A549 treated with CpdA at 1 μM for 4 hours (cell line): ENCODE measurements at places on chromosomes 13 and 19. TPM values are rescaled to one million over a fixed set of nuclear protein-coding genes. Genes with fewer than 3 reads are reported as not detected.

LRG1 gene
- 0.09 to 0.28 TPM (median 0.13 TPM) in 4 of 5 replicates, not detected in the other for total RNA-seq

SYCN gene
- not detected in 5 replicates for total RNA-seq

TIMM13 gene
- 57.0 to 133 TPM (median 115 TPM) in 5 replicates for total RNA-seq

PCDH20 gene
- total RNA-seq, result not detected in 5 replicates

SOX1 gene
- total RNA-seq, result not detected in 5 replicates

LRCH1 gene
- total RNA-seq, result 7.1 to 9.2 TPM (median 8.4 TPM) in 5 replicates

TRPM4 gene
- 6.8 to 9.9 TPM (median 7.3 TPM) in 5 replicates for total RNA-seq

ZNF541 gene
- not detected in 5 replicates for total RNA-seq

SRRM5 gene
- total RNA-seq, result 0.79 to 1.1 TPM (median 1.1 TPM) in 5 replicates

KIR2DL3 gene
- not detected in 5 replicates for total RNA-seq

SIGLEC9 gene
- 0.26 TPM in 1 of 5 replicates, not detected in the others for total RNA-seq

PTH2 gene
- total RNA-seq, result not detected in 5 replicates

PSG4 gene
- total RNA-seq, result 0.66 to 2.4 TPM (median 1.0 TPM) in 5 replicates

FCHO1 gene
- 17.9 to 22.4 TPM (median 19.8 TPM) in 5 replicates for total RNA-seq

FFAR2 gene
- total RNA-seq, result 0.06 TPM in 1 of 5 replicates, not detected in the others

SPACA4 gene
- total RNA-seq, result 0.07 TPM in 1 of 5 replicates, not detected in the others

ZNF382 gene
- 0.03 to 0.05 TPM in 2 of 5 replicates, not detected in the others for total RNA-seq

ZNF587B gene
- total RNA-seq, result 6.7 to 11.5 TPM (median 8.0 TPM) in 5 replicates

ZNF575 gene
- total RNA-seq, result 1.4 to 2.7 TPM (median 1.9 TPM) in 5 replicates

SERTAD3 gene
- 38.2 to 51.9 TPM (median 46.8 TPM) in 5 replicates for total RNA-seq

MFSD12 gene
- total RNA-seq, result 127 to 180 TPM (median 171 TPM) in 5 replicates

SMIM44 gene
- not detected in 5 replicates for total RNA-seq

RHPN2 gene
- total RNA-seq, result 50.9 to 71.5 TPM (median 56.4 TPM) in 5 replicates

VMAC gene
- total RNA-seq, result 0.36 to 0.64 TPM (median 0.48 TPM) in 5 replicates

MEF2B gene
- total RNA-seq, result 0.42 to 1.6 TPM (median 0.53 TPM) in 5 replicates

ZNF253 gene
- total RNA-seq, result not detected in 5 replicates

AMER2 gene
- total RNA-seq, result not detected in 5 replicates

CLDND2 gene
- 4.7 to 10.1 TPM (median 9.9 TPM) in 5 replicates for total RNA-seq

ZNF536 gene
- not detected in 5 replicates for total RNA-seq

CYP4F2 gene
- total RNA-seq, result 0.07 to 0.49 TPM (median 0.21 TPM) in 4 of 5 replicates, not detected in the other

IZUMO2 gene
- total RNA-seq, result not detected in 5 replicates

LPAR2 gene
- 3.3 to 4.1 TPM (median 4.0 TPM) in 5 replicates for total RNA-seq

ZNF571 gene
- total RNA-seq, result 0.70 to 1.3 TPM (median 0.99 TPM) in 5 replicates

FCER2 gene
- total RNA-seq, result not detected in 5 replicates

PTOV1 gene
- 109 to 159 TPM (median 143 TPM) in 5 replicates for total RNA-seq

LILRA1 gene
- total RNA-seq, result not detected in 5 replicates

PDX1 gene
- 0.07 to 0.09 TPM (median 0.08 TPM) in 3 of 5 replicates, not detected in the others for total RNA-seq

MZT1 gene
- total RNA-seq, result 8.6 to 16.3 TPM (median 13.4 TPM) in 5 replicates

SSC5D gene
- 0.38 to 1.5 TPM (median 0.61 TPM) in 5 replicates for total RNA-seq

PRR19 gene
- 3.6 to 4.9 TPM (median 4.5 TPM) in 5 replicates for total RNA-seq

RASAL3 gene
- not detected in 5 replicates for total RNA-seq

ASF1B gene
- total RNA-seq, result 30.2 to 35.4 TPM (median 33.9 TPM) in 5 replicates

GFY gene
- total RNA-seq, result 0.22 to 0.31 TPM (median 0.26 TPM) in 4 of 5 replicates, not detected in the other

ZNF439 gene
- total RNA-seq, result not detected in 5 replicates

TGFBR3L gene
- total RNA-seq, result 1.3 to 2.3 TPM (median 2.0 TPM) in 5 replicates

TMEM86B gene
- 2.7 to 6.3 TPM (median 5.5 TPM) in 5 replicates for total RNA-seq

KLHL26 gene
- 2.3 to 3.8 TPM (median 3.1 TPM) in 5 replicates for total RNA-seq

PLPPR3 gene
- 2.7 to 5.0 TPM (median 4.1 TPM) in 5 replicates for total RNA-seq
